CD4-positive, alpha-beta T cell treated with Interferon alpha-2 for 1 hour (primary cell): ENCODE measurements at places on chromosomes 1 and 21.

GRCh38 chr1:185600641-185601040 is 133.6 kb upstream of the HMCN1 start:
- no peak for DNase-seq

DNA sequence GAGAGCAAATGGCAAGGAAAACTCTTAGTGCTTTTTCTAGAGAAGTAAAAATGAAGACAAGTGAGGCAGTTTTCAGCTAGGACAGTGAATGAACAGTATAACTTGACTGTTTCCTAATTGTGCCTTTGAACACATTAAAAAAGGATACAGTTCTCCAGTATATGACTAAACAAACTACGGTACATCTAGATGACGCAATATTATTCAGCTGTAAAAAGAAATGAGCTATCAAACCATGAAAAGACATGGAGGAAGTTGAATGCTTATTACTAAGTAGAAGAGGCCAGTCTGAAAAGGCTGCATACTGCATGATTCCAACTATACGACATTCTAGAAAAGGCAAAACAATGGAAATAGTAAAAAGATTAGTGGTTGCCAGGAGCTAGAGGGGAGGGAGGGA is 206.3 kb downstream of the SIPA1L2 start:
- DNase-seq = no peak

DNA sequence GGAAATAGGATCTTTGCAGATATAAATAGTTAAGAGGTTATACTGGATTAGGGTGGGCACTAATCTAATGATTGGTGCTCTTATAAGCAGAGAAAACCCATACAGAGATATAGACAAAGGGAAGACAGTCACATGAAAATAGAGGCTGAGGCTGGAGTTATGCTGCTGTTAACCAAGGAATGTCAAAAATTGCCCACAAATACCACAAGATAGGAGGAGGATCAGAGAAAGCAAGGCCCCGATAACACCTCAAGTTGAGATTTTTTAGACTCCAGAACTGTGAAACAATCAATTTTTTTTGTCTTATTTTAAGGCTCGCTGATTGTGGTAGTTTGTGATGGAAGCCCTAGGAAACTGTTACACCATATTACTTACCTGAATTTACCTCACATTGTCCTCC is 513.2 kb downstream of the COL11A1 start:
- no peak for DNase-seq

DNA sequence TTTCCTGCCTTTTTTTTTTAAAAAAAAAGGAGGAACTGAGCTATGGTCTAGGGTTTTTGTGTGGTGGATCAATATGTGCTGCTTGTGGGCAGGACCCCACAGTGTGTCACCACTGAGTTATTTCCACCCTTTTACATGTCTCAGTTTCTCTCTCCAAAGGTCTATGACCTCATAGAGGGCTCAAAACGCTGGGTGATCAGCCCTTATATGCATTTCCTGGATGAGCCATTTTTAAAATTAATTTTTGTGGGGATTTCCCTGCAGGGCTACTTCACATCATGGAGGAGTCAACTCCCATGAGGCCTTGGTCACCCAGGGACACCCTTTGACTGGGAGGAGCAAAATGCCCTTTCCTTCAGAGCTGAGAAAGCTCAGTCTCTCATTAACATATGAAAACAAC is 20.7 kb upstream of the HAO2 start:
- DNase-seq = no peak

- no peak for DNase-seq
Measured at GRCh38 chr1:19960591-19960990, 18.8 kb downstream of the PLA2G2A start.

- DNase-seq = no peak
Measured at GRCh38 chr1:209670441-209671082, 4.7 kb upstream of the G0S2 start.
